NCI-H2081 treated with DMSO at 0.1 percent for 48 hours (cell line): ENCODE measurements at places on chromosomes 5 and 9.

DNA sequence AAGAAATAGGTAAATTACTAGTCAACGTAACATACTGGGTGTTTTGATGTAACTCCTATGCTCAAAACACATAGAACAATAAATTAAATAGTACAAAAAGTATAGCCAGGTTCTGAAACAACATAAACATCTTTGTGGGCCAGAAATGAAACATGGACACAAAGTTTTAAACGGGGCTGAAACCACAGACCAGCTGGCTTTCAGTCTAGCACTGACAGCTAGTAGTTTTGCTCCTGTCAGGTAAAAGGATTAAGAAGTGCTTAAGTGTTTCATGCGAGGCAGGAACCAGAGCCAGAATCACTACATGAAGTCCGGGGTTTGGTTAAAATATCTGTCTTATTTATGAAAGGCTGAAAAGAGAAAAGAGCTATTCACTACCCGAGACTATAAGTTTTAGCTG, 19.5 kb downstream of the DCAF10 start:
- DNase-seq, result no peak

- DNase-seq, result no peak
Measured at GRCh38 chr9:38619556-38620447, 594 bp downstream of the ANKRD18A start.

- no peak for DNase-seq
Measured at GRCh38 chr9:113624721-113625120, 161.2 kb downstream of the RGS3 start.

DNA sequence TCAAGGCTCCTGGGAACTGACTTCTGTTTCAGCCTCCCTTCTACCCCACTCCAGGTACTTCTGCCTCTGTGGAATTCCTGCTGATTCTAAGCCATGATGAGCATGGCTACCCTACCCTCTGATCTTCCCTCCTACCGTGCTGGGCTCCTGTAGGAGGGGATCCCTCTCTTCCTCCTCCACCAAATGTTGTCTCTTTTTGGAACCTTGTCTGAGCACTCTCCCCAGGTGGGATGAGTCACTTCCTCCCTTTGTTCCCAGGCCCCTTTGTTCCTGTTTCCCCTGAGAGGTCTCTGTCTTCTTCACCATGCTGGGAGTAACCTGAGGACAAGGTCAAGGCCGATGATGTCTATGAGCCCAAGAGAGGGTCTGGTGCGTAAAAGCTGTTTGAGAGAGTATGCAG, 213.2 kb downstream of the GABBR2 start:
- DNase-seq, result no peak

DNA sequence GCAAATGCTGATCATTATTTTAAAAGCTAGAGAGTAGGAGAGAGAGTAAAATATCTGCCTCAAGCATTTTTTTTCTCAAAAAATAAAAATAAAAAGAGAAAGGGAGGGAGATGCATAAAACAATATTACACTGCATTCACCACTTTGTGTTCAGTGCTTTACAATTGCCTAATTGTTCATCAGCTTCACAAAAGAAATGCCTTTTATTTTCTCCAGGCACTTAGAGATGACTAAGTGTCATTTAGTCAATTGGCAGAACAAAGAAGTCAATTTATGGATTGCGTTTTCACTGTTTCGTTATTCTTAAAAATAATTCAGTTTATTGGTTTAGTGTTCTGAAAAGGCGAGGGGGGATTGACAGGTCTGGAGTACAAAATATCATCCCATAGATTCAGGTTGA, 232.5 kb upstream of the CCNH start:
- DNase-seq, result no peak
